Activated CD8-positive, alpha-beta memory T cell treated with anti-CD3 and anti-CD28 coated beads for 4 hours (primary cell): ENCODE measurements at places on chromosomes 7 and 10.

DNA sequence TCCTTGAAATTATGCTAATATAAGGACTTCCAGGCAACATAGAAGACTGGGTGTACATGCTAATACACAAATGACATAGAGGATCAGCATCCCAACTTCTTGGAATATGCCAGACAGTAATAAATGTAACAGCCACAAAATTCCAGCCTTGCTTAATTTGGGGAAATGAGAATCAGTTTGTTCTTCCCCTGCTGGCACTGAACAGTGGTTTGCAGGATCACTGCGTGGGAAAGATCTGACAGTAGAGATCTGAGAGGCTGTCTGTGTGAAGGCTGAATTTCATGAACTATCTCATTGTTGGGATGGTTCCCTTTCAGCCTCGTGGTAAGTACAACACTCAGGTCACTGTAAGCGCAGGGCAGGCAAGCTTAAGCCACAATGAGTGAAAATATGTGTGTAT is 1078.0 kb downstream of the LRMDA start:
- DNase-seq: no peak

- no peak for DNase-seq
Measured at GRCh38 chr7:122454776-122455507, 150.4 kb upstream of the FEZF1 start.

- DNase-seq: no peak
Measured at GRCh38 chr10:98106531-98106930, 27.9 kb upstream of the R3HCC1L start.

DNA sequence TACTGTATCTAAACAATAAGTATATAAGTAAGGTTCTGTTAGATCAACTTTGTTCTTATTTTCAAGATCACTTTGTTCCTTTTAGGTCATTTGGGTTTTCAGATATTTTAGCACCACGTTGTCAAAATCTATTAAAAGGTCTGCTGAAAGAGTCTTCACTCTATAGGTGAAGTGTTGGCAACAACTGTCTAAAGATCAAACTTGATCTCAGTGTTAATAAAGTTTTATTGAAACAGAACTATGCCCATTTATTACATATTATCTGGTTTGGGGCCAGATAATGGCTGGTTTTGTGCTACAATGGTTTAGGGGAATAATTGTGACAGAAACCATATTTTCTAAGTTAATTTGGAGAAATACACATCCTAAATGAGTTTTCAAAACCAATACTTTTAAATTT is 478.9 kb upstream of the GRM3 start:
- DNase-seq: no peak

DNA sequence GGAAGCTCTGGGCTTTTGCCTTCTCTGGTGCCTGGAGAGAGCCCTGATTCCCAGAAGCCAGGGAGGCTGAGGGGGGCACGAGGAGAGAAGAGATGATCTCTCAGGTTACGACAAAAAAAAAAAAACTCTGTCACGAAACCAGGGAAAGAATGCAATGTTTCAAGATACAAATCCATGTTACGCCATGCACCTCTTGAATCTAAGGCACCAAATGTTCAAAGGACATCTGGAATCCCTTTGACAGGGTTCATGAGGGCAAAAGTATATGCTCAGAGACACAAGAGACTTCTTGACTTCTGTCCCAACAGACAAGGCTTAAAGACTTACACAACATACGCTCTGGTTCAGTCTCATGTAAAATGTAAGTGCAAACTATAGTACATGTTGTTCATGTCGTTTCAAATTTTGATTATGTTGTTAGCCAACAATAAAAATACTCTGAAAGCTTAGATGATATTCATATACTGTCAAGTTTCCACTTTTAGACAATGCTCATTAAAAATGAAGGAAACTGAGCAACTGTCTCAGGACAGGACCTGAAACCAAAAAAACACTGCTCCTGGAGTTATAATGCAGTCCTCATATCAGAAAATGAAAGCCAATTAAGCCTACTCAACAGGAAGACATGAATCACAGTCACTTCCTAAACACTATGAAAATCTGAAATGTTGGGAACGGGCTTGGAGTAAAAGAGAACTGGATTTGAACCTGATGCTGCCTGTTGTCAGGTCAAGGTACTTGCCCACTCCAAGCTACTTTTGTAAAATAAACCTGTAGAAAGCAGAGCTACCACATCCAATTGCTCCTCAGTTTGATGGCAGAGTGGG is 72.3 kb downstream of the CHCHD3 start:
- DNase-seq: no peak

GRCh38 chr10:76743169-76743568 is 894.4 kb downstream of the KCNMA1 start:
- no peak for DNase-seq

DNA sequence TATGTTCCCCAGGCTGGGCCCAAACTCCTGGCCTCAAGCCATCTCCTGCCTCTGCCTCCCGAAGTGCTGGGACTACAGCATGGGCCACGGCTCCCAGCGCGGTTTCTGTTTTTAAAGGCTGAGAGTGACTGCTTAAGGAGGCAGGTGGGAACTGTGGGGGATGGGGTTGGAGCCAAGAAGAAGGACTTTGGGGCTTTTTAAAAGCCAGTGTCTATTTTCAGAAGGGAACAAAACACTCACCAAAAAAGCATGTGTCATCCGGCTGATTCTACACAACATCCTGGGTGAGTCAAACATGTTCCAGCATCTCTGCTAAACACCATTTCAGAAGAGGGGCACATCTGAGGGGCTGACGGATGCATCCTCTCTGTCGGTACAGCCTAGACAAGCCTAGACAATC is 824.5 kb downstream of the TYW1 start:
- DNase-seq: no peak

DNA sequence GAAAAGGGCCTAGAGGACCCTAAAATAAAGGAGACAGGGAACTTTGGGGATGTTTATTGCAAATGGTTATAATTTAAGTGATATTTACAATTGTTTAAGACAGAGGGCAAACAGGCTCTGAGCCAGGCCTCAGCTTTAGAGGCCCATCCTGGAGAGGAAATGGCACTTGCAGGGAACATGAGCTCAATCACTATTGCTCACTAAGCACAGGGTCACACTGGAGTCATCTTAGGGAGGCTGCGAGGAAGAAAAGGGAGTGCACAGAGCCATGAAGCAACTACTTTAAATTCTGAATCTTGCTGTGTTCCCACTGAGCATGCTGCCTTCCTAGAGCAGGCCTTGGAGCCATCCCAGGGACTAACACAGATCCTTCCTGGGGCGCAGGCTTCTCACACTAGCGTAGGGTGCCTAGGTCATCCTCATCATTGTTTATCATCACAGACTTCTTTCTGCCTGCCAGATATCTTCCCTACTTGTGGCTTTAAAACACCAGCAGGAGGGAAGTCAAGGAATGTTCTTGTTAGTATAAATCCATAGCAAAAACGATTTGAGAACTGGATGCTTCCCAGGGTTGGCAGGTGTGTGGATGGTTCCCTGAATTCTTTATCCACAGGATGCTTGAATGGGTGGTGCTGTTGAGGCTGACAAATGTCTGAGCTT is 12.7 kb upstream of the DNAJB12 start:
- DNase-seq: no peak

- peak; percentile 75 for DNase-seq
Measured at GRCh38 chr7:111561904-111562732, at the start of gene IMMP2L. IMMP2L (minus strand) TSS chr7:111562492.

GRCh38 chr10:103861505-103861904 is 6.1 kb upstream of the SH3PXD2A start:
- no peak for DNase-seq

DNA sequence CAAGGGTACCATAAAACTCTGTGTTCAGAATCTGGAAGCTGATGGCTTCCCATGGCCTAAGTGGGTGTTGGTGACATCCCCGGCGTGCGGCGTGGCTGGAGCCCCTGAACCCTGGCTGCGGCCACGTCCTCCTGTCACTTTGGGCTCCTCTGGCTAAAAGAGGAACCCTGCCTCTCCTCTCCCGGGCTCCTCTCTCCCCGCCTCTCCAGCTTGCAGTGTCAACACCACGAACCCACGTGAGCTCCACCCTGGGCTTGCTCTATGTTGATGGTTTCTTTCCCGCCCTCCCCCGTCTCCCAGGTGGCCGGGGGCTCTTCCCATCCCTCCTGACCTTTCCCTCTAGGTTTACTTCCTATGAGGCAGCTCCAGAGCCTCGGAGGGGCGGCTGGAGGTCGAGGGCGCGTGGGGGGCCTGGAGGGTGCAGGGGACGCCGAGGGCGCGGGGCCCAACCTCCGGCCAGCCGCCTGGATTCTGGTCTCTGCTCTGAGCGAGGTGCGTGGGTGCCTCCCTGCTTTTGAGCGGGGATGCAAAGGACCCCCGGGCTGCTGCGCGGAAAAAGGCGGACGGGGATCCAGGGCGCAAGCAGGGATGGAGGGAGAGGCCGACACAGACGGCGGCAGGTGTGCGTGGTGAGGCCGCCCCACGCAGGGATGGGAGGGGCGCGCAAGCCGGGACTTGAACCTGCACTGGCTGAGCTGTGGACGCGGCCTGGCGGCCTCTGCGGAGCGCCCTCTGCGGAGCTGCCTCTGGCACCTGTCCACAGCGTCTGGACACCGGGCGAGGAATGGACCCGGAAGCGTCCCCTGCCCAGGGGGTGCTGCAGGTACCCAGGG is 115.5 kb upstream of the DIP2C start:
- no peak for DNase-seq

- no peak for DNase-seq
Measured at GRCh38 chr10:57638411-57638810, 629.3 kb downstream of the IPMK start.

- DNase-seq: no peak
Measured at GRCh38 chr7:24608504-24608903, 35.3 kb downstream of the PALS2 start.

- DNase-seq: no peak
Measured at GRCh38 chr7:50262916-50263690, 41.4 kb upstream of the IKZF1 start.
